NCI-H1048 (cell line): ENCODE measurements at places on chromosomes 12 and 14.
A peak's percentile ranks its signal among the peaks of the same experiment; 100 is the strongest.

DNA sequence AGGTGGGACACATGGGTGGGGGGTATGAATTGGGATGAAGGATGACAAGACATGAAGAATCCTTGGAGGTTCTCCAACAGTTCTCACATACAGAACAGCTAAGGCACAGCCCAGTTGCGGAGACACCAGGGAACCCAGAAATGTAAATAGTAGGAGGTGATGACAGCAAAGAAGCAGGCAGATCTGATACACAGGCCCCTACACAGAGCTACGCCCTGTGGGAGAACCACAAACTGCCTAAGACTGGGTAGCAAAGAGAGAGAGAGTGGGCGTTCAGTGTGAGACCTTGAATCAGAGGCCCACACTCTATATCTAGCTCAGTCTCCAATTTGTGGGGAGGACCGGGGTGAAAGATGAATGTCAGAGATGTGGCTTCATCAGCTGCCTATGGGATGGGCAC, 9.5 kb upstream of the NUMB start:
- no peak for DNase-seq

GRCh38 chr12:132490422-132491137, 629 bp downstream of the FBRSL1 start:
- no peak for DNase-seq

GRCh38 chr14:105860615-105861580, 334.5 kb downstream of the TMEM121 start:
- no peak for DNase-seq

GRCh38 chr12:121264135-121264534, 32.4 kb downstream of the CAMKK2 start:
- DNase-seq, result no peak

DNA sequence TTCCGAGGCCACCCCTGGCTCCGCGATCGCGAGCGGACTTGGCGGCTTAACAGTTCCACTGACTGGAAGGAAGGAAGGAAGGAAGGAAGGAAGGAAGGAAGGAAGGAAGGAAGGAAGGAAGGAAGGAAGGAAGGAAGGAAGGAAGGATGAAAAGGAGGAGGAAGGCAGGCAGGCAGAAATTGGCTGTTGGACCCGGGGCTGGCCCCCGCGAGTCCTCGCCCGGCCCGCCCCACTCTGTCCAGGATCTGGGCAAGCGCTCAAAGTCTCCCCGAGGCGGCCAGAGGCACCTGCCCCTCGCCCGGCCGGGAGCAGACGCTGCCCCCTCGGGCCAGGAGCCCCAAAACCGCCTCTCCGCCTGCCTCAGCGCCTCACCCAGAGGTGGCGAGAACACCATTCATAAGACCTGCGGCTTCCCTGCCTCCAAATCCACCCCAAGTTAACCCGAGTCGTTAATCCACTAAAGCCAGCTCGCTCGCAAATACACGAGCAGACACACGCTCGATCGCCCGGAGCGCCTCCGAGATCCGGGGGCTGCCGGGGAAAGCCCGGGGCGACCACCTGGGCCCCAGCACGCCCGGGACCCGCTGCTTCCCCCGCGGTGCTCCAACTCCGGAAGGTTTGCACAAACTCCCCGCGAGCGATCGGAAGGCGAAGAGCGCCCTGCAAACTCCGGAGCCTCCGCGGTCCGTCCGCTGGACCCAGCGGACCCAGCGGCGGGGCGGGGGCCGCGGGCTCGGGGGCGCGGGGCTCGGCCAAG, 844 bp downstream of the DPF3 start:
- DNase-seq, result no peak

DNA sequence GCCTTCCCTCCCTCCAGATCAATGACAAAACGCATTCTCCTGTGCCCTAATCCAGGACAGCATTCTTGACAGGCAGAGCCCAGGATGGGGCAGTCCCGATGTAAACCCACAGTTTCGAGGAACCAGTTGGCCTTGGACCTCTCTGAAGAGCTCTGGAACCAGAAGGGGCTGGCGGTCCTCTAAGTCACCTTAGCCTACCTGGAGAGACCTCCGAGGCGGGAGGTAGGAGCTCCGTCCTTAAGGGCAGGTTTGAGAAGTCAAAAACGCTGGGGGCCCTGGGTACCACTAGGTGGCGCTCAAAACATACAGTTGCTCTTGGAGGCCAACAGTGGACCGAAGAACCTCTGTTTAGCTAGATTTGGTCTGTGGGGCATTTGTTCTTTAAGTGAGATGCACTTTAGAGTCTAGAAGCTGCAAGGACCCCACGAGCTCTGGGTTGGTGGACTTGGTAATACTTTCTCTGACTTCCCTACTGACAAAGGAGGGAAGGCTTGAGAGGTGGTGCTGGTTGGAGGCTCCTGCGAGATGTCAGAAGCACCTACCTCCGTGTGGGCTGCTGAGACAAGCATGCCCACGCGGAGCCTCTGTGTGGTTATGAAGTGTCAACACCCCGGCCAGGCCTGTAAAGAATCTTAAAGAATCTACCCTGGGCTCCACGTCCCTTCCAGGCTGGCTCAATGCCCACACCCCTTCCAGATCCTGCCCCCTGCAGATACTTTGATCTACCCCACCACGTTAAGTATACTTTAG, 74.8 kb upstream of the CHST11 start:
- peak; percentile 25 for DNase-seq

DNA sequence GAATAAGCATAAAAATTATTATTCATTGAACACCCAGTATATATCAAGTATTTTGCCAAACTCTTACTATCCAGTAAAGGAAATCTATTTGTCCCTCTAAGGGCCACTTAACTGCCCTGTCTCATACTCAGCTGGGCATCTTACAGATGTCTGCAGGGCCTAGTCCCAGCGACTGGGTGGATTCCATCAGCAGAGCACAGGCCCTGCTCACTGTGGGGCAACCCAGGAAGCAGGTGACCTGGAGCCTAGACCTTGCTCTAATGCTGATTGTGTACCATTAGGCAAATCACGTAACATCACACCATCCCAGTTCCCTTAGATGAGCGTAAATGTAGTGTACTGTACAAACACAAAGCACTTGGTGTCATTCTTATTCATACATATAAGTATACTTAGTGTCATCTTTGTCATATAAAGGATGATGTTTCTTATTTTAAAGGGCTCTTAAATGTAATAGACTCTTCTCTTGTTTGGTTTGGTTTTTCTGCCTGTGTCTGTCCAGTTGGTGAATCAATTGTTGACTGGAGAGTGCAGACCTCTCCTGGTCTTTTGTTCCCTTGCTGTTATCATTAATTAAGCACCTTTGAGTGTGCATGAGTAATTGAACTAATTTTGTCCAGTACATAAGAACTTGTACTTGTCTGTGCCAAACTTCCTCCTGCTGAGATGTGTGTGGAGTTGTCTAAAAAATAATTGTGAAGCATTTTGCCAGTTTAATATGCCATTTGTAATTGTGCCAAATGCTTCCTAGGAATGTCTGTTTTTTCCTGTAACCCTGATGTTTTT, 49.3 kb downstream of the RAB35 start:
- DNase-seq, result no peak

- no peak for DNase-seq
Observed at GRCh38 chr12:67942724-67943123, 46.5 kb upstream of the IFNG-AS1 start.

DNA sequence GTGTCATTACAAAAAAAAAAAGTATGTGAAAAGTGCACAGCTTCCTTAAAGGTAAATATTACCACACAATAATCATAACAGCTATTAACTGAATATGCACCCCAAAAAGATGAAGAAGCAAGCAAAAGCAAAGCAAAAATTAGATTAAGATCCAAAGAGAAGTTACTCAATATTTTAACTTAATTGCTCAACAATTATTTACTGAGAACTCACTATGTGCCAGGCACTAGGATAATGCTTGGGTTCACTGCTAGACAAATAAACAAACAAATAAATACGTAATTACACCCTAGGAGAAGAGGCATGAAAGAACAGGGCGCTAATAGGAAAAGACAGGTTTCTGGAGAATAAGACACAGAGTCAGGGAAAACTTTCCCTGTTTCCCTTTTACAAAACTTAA, 33.4 kb downstream of the PPP1R12A start:
- no peak for DNase-seq

GRCh38 chr14:59343585-59343984, 121.6 kb downstream of the GPR135 start:
- no peak for DNase-seq

DNA sequence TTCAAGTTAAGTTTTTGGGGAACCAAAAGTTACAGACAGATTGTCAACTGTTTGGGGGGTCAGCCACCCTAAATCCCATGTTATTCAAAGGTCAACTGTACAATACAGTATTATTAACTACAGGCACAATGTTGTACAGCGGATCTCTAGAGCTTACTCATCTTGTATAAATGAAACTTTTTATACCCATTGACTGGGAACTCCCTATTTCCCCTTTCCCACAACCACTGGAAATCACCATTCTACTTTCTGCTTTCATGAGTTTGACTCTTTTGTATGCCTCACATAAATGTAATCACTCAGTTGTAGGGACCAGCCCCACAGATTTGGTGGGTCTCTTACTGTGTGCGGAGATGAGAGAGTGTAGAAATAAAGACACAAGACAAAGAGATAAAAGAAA, 57.8 kb downstream of the SLCO1B3 start:
- no peak for DNase-seq

DNA sequence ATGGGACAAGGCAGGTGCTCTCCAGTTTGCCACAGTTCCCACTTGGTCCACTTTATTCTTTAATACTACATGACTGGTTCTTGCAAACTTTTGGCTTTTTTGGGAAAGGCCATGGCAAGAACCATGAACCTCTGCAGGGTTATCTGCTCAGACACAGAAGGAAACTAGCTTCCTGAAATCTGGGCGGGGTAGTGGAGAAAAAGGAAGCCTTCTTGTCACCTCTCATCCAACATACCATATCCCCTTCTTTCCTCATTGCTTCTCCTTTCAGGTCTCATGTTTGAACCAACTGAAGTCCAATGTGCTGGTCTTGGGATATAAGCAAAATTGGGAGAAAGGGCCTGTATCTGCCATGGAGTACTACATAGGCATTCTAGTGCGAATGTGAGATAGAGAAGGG, 5.5 kb upstream of the KLHL33 start:
- no peak for DNase-seq

GRCh38 chr12:97305651-97306050, 157.0 kb upstream of the RMST start:
- DNase-seq, result no peak

- DNase-seq, result no peak
Observed at GRCh38 chr12:122392411-122392810, 30.1 kb downstream of the CLIP1 start.

DNA sequence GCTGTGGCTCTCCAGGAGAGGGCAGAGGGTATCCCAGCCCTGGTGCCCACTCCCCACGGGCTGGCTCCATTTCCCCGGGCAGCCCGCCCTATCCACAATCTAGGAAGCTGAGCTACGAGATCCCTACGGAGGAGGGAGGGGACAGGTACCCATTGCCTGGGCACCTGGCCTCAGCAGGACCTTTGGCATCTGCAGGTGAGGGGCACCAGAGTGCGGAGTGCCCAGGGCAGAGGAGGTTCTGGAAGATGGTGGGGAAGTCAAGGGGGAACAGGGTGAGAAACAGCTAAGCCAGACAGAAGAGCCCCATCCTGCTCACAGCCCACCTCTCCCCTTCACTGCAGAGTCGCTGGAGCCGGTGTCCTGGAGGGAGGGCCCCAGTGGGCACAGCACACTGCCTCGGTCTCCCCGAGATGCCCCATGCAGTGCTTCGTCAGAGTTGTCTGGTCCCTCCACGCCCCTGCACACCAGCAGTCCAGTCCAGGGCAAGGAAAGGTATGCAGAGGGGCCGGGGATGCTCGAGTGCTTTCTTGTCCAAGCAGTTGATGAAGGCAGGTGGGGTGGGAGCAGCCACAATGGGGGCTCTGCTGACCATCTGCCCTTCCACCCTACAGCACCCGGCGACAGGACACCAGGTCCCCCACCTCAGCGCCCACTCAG, 10.3 kb downstream of the TNS2 start:
- DNase-seq, result no peak

DNA sequence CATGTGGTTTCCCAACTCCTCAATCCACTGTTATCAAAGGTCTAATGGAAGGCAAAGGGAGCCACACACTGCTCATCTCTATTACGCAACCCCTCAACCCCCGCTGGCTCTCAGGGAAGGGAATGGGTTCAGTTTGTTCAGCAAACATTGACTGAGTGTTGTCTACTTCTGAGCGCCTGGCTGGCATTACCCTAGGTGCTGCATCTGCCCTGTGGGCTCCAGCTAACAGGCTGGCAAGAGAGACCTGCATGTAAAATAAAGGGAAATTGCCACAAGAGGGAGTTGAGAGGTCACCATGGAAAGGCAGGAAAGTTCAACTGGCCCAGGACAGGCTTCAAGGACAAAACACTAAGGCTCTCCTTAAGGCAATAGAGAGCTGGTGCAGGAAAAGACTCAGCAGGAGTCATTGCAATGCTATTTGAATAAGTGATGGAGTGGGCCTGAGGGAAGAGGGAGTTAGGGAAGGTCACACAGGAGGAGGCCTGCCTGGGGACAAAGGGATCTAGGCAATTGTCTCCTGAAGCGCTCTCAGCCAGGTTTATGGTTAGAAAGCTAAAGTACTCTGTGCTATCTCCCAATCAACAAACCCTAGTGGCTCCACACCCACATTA, 5.5 kb upstream of the ZNF740 start:
- no peak for DNase-seq

GRCh38 chr12:81610955-81611889, 147.9 kb downstream of the PPFIA2 start:
- no peak for DNase-seq

- DNase-seq, result no peak
Observed at GRCh38 chr12:110957159-110957558, 36.8 kb upstream of the MYL2 start.

- DNase-seq, result no peak
Observed at GRCh38 chr12:26658991-26659390, 174.0 kb downstream of the ITPR2 start.

DNA sequence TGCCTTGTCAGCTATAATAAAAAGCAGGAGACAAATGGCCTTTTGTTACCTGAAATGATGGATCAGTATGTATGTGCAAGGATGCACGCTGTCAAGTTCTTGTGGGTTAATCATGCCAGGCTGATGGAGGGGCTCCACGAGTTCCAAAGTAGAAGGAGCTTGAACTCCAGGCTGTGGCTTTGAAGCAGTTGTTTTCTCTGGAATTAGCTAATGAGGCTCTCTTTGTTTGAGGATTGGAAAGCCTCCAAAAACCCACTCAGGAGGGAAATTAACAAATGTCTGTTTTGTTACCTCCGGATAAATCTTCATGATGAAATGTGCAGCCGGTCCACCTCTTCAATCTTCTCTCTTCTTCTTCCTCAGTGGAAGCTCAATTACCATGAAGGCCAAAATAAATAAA, 605.5 kb downstream of the DIO2 start:
- peak; percentile 44 for DNase-seq
